ENCODE measurements at places on chromosomes 2 and 18.
A peak's percentile ranks its signal among the peaks of the same experiment; 100 is the strongest.

DNA sequence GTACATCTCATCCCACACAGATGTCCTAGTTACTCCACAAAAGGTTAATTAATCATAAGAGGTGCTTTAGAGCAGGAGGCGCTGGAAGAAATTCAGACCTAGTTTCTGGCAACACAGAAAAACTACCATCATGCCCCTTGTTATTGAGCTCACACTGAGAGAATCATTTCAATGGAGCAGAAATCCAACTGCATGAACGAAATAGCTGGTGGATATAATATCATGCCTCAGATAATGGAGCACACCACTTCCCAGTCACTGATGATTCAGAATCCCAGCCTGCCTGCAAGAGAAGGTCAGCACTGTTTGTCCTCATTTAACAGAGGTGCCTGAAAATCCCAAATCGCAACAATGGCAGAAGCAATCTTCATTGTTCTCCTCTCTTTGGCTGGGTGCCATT, 125.8 kb upstream of the CREB1 start:
- DNase-seq: no peak

DNA sequence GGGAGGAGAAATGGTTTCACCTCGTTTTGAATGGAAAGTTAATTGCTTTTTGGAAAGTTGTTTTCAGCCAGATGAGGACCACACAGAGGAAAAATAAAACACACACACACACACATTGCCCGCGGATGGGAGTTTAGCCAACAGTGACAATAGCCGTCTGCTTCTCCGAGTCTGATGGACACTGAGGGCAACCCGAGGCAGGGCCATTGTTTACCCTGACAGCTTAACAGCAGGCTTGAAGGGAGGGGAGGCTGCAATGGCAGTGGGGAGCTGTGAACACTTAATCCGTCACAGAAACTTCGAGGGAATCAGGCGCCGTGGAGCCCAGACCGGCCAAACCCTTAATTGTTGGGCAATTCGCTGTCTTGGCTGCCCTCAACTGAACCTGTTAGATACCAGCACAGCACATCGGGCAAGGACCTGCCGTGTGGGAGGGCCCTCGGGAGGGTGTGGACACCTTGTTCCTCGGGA, 145.9 kb downstream of the ACKR3 start:
- no peak for DNase-seq

- DNase-seq: no peak
Observed at GRCh38 chr2:196079052-196079451, 10.4 kb upstream of the DNAH7 start.

GRCh38 chr18:58943896-58944295, 79.2 kb downstream of the ZNF532 start:
- no peak for DNase-seq

DNA sequence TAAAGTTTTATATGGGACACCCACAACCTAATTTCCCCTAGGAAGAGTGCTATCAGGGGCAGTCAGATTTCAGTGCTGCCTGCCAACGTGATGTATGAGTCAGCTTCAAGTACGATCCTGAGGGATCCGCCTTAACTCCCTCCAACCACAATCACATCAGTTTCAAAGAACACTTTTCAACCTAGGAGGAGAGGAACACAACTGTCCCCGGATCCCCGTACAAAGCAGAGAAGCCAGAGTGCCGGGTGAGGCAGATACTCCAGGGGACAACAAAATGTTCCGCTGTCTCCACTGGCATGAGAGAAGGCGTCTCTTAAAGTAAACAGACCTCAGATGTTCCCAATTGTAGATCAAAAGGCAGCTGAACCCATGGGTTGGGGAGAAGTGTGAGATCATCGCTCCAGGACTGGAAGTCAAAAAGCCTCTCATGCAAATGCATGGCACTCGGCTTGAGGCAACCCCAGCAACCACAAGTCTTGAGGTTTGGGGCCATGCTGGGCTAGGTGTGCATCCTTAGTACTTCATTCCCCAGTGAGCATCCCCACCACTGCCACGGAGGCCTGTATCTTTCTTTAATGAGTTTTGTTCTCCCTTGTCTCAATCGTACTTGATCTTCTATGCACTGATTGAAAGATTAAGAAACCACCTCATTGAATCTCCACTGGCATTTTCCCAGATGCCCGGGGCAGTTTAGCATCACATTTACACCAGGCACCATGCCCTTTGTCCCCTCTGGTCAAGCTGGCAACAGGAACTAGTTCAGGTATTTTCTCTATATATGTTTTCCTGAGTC, 91.0 kb upstream of the CCBE1 start:
- no peak for DNase-seq

GRCh38 chr18:64055019-64055418, 85.1 kb downstream of the SERPINB8 start:
- no peak for DNase-seq

DNA sequence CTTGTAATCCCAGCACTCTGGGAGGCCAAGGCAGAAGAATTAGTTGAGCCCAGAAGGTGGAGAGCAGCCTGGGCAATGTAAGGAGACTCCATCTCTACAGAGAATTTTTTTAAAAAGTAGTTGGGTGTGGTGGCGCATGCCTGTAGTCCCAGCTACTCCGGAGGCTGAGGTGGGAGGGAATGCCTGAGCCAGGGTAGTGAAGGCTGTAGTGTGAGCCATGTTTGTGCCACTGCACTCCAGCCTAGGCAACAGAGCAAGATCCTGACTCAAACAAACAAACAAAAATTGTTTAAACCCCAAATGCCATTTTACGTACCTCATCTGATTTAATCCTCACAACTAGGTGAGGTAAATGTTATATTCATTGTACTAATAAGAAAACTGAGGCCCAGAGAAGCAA, 38.2 kb downstream of the LPIN2 start:
- DNase-seq: no peak

DNA sequence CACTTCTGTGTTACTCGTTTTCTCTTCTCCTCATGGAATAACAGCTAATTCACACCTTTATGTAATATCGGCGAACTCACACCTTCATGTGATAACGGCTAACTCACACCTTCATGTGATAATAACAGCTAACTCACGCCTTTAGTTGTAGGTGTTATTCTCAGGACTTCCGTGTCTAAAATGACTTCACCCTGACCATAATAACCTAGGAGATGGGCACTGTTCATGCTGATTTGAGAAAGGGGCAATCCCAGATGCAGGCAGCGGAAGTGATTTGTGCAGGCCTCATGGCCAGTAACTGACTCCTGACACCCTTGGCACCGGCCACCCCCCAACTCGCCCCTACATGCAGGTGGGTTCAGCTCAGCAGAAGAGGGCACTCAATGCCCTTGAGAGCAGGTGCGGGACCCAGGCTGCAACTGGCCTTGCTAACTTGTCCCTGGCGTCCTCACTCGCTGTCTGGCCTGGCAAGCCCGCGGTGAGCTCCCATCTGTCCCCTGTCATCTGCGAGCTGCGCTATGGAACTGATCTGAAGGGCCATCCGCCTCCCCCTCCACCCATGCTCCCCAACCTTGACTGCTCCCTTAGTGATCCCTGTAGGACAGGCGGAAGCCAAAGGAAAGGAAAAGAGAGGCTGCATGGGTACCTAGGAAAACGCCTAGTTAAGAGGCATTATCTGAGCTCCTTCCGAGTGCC, 42.6 kb upstream of the MTCL1 start:
- DNase-seq: no peak

DNA sequence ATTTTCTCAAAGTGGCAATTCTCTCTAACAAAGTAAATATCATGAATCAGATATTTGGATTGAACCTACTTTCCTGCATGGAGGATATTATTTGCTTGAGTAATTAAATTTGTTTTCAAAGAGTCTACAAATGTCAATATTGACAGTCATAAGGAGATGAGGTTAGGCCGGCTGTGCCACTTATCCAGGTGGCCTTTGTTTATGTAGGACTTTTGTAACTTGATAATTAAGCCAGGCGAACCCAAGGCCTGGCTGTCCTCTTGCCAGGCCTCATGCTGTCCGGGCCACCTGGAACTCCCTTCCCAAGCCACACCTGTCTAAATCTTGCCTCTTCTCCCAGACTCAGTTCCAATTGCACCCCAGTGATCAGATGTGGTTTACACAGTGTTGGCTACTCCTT, 255.2 kb downstream of the ACKR3 start:
- DNase-seq: no peak

DNA sequence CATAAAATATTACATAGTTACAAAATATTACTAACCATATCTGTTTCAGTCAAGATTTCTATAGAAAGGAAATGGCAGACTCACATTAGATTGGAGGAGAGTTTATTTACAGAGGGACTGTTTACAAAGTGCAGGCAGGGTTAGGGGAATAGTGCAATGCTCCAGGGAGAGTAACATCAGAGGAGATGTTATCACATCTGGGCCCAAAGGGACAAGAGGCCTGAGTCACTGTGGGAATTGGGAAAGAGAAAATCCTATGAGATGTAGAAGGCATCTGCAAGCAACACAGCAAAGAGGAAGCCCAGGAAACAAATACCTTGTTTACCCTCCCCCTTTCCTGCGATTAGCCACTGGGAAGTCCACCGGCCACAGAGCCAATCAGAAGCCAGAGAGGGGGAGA, 227.3 kb upstream of the TANK start:
- DNase-seq: no peak

GRCh38 chr2:85237849-85238565, 89.8 kb downstream of the TGOLN2 start:
- DNase-seq: no peak

GRCh38 chr18:63823516-63824219, 48.5 kb downstream of the SERPINB7 start:
- DNase-seq: peak; percentile 6

DNA sequence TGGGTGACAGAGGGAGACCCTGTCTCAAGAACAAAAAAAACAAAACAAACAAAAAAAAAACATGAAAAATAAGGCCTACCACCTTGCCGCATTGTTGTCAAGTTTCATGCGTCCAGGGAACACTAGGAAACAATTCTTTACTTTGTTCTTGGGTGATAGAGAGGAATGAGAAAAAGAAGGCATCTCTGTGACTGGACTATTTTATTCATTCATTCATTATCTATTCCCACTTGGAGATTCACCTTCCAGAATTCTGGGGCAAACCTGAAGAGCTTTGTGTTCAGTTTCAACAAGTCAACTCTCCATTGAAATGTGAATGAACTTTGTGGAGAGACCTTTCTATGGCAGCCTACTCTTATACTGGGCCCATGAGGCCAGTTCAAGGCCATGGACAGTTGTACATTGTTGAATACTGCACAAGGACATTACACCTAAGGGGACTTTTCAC, 88.5 kb upstream of the NDUFV2 start:
- DNase-seq: no peak

DNA sequence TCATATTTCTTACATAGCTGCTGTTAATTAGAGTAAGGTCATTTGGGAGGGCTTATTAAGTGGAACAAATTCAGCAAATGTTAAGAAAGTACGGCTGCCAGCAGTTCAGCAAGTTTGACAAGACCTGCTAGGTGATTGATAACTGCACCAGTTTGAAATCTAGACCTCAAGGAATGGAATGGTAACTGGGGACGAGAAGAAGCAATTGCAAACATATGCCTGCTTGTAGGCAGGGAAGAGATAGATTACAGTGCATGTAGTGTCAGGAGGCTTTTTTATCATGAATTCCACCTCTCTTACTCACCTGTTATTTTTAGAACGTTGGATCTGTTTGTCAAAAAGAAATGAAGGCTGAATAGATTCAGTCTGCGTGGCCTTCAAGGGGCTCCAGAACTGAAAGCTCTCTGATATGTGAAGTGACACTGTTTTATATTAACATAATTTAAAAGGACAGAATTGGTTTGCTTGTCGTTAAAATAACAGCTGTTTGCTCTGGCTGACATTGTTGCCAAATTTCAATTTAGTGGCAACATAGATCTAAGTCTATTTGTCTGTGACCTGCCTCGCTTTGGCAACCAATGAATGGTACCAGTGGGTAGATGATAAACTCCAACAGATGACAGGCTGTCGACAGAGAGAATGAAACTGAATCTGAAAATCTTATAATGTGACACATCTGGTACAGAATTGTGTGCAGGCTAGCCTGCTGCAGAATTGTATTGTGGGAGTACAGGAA, 199.3 kb downstream of the ZNF407 start:
- DNase-seq: no peak

- DNase-seq: no peak
Observed at GRCh38 chr2:121884511-121884921, 129.1 kb downstream of the TSN start.

- no peak for DNase-seq
Observed at GRCh38 chr2:198441901-198442300, 637.5 kb downstream of the PLCL1 start.

DNA sequence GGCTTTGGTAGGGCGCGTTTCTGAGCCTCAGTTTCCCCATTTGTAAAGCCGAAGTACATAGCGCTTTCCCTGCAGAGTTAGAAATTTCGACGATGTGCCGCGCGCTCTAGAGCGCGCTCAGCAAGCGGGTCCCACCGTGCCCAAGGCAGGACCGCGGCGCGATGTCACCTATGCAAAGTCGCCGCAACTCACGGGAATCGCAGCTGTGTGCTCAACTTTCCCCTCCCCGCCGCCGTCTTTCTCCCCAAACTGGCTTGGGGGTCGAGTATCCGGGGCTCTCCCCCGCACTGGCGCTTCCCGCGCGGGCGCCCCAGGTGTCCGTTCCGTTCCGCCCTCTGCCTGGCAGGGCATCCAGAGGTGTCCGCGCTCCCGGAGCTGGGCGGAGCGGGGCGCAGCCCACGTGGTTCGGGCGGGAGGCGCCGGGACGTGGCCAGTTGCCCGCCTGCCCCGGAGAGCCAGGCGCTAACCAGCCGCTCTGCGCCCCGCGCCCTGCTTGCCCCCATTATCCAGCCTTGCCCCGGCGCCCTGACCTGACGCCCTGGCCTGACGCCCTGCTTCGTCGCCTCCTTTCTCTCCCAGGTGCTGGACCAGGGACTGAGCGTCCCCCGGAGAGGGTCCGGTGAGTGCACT, at the start of gene MLPH:
TSS of gene MLPH (plus strand) at position 433 of the 630 bp plus-strand sequence. CDS start 6,176 bp downstream, outside the sequence.
- no peak for DNase-seq

DNA sequence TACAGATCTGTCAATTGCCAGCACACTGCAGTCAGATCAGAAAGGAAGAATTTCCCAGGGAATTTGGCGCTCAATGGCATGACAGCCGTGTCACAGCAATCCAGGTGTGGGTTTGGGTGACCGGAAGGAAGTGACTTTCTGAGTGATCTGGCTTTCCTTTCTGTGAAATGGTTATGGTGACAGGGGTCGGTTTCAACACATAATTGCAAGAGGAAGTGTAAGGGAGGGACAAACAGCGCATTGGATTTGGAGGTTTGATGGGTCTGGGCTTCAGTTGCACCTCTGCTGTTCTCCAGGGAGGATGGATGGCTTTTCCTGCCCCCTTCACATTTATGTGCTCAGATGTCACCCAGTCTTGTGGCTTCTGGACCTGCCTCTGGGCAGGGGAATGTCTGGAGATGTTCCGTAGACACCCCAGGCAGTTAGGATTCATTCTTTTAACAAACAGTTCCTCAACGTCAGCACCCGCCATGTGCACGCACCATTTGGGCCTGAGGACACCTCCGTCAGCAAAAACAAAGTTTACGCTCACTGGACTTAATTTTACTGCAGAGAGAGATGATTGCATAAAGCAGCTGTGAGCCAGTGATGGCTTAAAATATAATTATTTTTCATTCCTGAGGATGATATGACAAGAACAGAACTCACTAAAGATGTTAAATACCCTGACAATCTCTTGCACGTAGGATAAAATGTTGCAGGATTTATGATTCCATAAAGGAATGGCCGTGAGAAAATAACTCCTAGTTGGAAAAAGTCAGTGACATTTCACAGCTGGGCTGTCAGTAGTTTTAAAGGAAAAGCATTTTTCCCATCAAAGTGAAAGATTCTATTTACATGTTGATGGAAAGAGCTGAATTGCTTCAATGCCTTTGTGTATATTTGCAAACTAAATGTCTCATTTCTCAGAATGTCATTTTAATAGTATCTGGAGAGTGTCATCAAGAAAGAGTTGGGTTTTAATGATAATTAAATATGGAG, 36.9 kb downstream of the MBP start:
- no peak for DNase-seq

- DNase-seq: no peak
Observed at GRCh38 chr2:127427376-127428056, 9.3 kb downstream of the PROC start.

Data from stimulated activated CD4-positive, alpha-beta T cell treated with anti-CD3 and anti-CD28 coated beads, Interleukin-15, amount 100 ng/mL, for 1 hour (primary cell).